ENCODE measurements at places on chromosomes 2 and 18. TPM values are rescaled to one million over a fixed set of nuclear protein-coding genes. Genes with fewer than 3 reads are reported as not detected.

The DLGAP1 gene
- total RNA-seq, result 0.45 TPM

The EVX2 gene
- not detected for total RNA-seq

The FEV gene
- not detected for total RNA-seq

The RIT2 gene
- not detected for total RNA-seq

DNA sequence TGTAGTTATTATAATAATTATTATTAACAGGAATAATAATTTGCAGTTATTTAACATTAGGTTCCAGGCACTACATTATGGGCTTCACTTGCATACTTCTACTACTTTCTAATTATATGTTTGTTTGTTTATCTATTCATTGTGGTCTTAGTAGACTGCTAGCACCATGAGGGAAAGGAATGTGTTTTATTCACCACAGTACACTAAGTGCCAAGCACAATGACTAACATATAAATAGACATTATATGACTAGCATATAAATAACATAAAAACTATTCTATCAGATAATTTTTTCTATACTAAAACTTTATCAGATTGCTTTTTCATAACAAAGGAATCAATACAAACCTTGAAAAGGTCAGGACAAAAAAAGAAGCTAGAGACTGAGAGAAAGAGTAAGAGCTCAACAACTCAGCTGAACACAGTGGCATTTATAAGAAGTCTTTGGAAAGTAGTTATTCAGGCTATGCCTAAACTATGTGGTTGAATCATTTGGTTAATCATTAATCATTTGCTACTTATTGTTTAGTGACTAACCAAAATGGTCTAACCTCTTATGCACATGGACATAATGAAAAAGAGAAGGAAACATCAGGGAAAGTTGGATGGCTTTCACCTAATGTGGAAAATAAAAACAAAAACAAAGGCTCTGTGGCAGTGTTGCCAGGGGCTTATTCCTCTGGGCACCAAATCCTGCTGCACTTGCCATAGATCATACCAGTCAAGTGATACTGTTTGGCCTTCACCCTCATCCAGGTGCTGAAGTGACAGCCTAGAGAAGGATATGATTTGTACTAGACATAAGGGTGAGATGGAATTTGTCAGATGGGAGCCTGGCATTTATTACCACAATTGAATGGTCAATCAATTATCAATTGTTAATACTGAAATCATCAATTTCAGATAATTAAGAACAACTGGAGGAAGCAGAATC is 174.9 kb downstream of the ETAA1 start:
- H3K4me1 ChIP-seq, result no peaks in the 10 kb centered on the region
- H3K27me3 ChIP-seq, result no peaks in the 10 kb centered on the region
- no peaks in the 10 kb centered on the region for H3K36me3 ChIP-seq
- H3K4me3 ChIP-seq, result no peak overlapping the region
- no peak for DNase-seq

- peaks cover 47% of the 10 kb centered on the region for H3K36me3 ChIP-seq
- no peak overlapping the region for H3K4me3 ChIP-seq
Observed at GRCh38 chr2:190912726-190913125, 32.1 kb downstream of the GLS start.

DNA sequence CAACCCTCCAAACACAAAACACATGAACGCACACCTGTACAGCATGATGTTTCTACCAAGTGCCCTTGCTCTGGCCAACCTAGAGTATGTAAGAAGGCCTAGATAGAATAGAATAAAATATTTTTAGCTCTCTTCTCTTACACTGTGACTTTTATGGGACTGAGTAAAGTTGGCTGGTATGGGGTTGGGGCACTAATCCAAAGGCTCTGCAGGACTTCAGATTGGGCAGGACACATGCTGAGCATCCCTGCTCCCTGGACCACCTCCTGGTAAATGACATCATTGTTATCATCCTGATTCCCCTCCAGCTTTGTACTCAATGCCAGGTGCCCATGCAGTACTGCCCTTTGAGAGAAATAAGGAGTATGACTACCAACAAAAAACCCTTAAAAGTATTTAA is 322.2 kb downstream of the SLC8A1 start:
- H3K4me3 ChIP-seq, result no peak overlapping the region
- no peak overlapping the region for H3K27ac ChIP-seq
- H3K27me3 ChIP-seq, result no peaks in the 10 kb centered on the region
- no peaks in the 10 kb centered on the region for H3K4me1 ChIP-seq
- no peak for DNase-seq

DNA sequence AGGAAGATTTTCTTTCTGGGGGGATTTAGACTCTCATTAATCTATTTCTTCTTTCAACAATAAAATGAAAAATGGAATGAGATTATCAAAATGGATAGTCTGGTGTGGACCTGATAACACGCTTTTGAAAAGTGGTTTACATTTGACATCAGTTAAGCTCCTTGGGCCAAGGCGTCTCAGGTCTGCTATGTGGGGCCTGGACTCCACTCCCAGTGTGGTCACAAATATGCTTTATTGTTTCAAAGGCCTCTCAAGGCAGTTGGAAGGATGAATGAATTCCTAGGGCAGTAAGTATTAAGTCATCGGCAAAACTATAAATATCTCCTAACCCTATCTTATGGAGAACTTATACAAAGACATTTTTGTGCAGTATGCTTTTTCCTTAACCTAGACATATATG is 74.5 kb downstream of the ETAA1 start:
- no peak overlapping the region for H3K4me3 ChIP-seq
- H3K27ac ChIP-seq, result no peak overlapping the region
- no peaks in the 10 kb centered on the region for H3K36me3 ChIP-seq
- no peak for DNase-seq

DNA sequence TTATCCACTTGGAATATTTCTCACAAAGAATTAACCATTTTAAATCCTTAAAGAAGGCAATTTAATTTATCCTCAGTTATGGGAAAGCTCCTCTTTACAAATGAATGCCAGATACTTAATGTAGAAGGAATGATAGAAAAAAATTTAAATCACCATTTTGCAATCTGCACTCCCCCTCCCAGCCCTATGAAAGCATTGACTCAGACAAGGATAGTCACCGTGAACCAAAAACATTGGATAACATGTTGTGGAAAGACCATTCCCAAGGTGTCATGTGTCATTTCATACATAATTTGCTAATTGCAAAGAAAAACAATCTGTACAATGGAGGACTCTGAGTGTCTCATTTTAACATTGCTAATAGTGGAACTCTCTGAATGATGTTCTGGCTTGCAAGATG is 421.0 kb downstream of the TXNL1 start:
- H3K4me3 ChIP-seq, result no peak overlapping the region

- no peak overlapping the region for H3K4me3 ChIP-seq
- H3K36me3 ChIP-seq, result no peaks in the 10 kb centered on the region
- peaks cover 13% of the 10 kb centered on the region for H3K27me3 ChIP-seq
Observed at GRCh38 chr2:144453486-144454158, 66.3 kb downstream of the ZEB2 start.

DNA sequence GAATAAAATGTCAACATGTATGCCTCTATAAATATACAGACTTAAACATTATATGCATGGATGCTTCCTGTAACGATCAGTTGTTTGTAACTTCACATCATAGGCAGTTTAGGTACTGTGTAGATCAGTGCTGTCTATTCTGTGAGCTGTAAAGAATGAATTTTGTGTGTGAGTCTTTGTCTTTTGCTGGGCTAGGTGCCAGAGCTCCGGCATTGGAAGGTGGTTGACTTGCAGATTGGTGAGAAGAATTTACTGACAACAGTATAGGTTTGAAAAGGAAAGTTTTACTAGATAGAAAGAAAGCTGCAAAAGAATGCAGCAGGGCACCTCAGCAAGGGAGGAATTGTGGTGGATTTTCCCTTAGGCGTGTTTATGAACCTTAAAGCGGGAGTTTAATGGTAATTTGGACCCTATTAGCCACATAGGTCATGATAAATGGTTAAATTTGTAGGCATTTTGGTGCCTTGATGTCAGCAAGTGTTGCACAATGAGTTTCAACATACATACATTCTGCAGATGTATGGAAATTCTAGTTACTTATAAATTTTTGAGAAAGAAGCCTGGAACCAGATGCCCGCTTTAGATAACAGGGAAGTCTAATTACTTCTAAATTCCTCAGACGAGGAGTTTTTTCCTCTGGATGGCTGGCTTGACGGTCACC is 6.7 kb upstream of the QPCT start:
- H3K4me1 ChIP-seq, result peaks cover 7% of the 10 kb centered on the region
- peaks cover 4% of the 10 kb centered on the region for H3K27me3 ChIP-seq
- no peak for DNase-seq
- no peak overlapping the region for H3K27ac ChIP-seq
- H3K4me3 ChIP-seq, result no peak overlapping the region

DNA sequence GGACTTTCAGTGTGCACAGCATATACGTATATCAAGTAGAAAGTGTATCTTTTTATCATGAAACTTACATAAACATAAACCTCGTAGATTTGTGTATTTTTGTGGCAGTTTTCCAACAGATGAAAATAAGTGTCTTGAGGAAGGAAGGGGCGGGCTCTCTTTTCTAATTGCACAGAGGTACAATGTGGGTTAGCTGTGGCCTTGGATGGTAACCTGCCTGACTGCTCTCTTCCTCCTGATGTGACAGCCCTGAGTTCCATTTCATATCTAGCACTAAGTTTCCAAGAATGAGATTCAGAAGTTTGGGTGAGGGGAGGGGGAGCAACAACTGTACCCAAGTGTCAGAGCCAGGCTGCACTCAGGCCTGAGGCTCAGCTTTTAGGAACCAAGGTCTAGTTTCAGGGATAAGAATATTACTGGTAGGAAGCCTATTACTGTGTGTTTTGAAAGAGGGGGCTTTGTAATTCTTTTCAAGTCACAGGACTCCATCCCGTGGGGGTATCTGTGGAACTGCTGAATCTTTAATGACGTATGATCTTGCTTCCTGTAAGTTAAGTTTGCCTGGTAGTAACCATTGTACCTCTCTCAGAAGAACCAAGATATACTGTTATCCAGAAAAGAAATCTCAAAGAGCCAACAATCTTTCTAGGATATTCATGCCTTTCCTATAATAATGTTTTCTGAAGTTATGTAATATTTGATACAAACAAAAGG is 483.7 kb downstream of the PTPRM start:
- H3K27ac ChIP-seq, result peak overlapping the region; percentile 10
- no peaks in the 10 kb centered on the region for H3K36me3 ChIP-seq
- H3K4me3 ChIP-seq, result no peak overlapping the region
- peaks cover 18% of the 10 kb centered on the region for H3K4me1 ChIP-seq
- no peak for DNase-seq

GRCh38 chr2:86286516-86286915 is 50.9 kb downstream of the REEP1 start:
- H3K36me3 ChIP-seq, result no peaks in the 10 kb centered on the region
- DNase-seq, result no peak
- H3K27me3 ChIP-seq, result peaks cover 10% of the 10 kb centered on the region
- no peak overlapping the region for H3K4me3 ChIP-seq
- no peaks in the 10 kb centered on the region for H3K4me1 ChIP-seq

- no peaks in the 10 kb centered on the region for H3K4me1 ChIP-seq
- H3K4me3 ChIP-seq, result no peak overlapping the region
- no peak for DNase-seq
- H3K36me3 ChIP-seq, result no peaks in the 10 kb centered on the region
Observed at GRCh38 chr2:165745916-165746315, 48.1 kb downstream of the GALNT3 start.

GRCh38 chr2:69973335-69973735 is 11.9 kb upstream of the ASPRV1 start:
- H3K4me1 ChIP-seq, result peaks cover 11% of the 10 kb centered on the region
- no peak for DNase-seq
- no peak overlapping the region for H3K27ac ChIP-seq

- H3K27ac ChIP-seq, result no peak overlapping the region
- DNase-seq, result no peak
- H3K4me3 ChIP-seq, result no peak overlapping the region
- H3K27me3 ChIP-seq, result no peaks in the 10 kb centered on the region
- no peaks in the 10 kb centered on the region for H3K4me1 ChIP-seq
Observed at GRCh38 chr18:66325251-66325650, 278.6 kb downstream of the CDH19 start.

DNA sequence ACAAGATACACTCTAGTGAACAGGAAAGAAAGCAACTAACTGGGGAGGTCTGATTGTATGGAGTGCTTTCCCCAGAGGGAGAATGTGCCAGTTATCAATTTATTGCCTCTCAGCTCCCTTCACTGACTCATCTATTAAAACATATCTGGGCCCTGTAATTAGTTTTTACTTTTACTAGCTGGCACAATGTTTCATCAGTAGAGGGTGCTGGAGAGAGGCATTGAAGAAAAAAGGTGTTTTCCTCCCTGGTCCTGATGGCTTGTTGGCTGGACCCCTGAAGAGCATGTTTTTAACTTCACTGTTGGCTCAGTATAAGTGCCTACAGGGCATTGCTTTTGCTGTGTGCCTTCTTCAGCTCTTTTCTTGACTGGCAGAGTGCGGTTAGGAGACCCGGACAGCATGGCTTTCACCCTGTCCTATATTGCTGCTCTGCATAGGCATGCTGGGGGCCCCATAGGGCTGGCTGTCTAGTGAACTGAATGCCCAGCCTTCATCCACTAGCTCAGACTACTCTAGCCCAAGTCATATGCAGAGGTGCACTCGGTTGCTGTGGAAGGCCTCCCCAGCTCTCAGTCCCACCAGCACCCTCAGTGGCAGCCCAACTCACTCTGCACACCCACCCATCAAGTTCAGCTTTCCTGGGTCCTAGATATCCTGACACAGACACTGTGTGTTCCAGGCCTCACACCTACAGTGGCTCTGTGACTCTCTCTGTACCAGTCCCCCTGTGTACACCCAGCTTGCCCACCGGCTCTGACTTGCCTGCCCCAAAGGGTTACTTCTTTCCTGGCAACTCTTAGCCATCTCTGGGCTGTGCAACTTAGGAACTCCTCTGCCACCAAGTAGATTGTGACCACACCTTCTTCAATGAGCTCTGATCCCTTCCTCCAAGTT is 62.3 kb upstream of the ACYP2 start:
- DNase-seq, result no peak
- peaks cover 27% of the 10 kb centered on the region for H3K4me1 ChIP-seq
- H3K27me3 ChIP-seq, result no peaks in the 10 kb centered on the region
- H3K27ac ChIP-seq, result peak overlapping the region; percentile 52
- H3K36me3 ChIP-seq, result peaks cover 3% of the 10 kb centered on the region

- peaks cover 4% of the 10 kb centered on the region for H3K36me3 ChIP-seq
- peaks cover 6% of the 10 kb centered on the region for H3K4me1 ChIP-seq
- no peak overlapping the region for H3K4me3 ChIP-seq
- no peak for DNase-seq
Observed at GRCh38 chr2:36439084-36439483, 83.5 kb downstream of the CRIM1 start.

GRCh38 chr2:145743011-145743410 is 1223.1 kb upstream of the ZEB2 start:
- H3K27me3 ChIP-seq, result no peaks in the 10 kb centered on the region
- H3K4me3 ChIP-seq, result no peak overlapping the region
- H3K27ac ChIP-seq, result no peak overlapping the region
- H3K36me3 ChIP-seq, result no peaks in the 10 kb centered on the region

All from activated CD4-positive, alpha-beta memory T cell treated with anti-CD3 and anti-CD28 coated beads for 36 hours (primary cell).